ENCODE measurements at places on chromosomes 3 and 15.

GRCh38 chr3:69419276-69419675, 33.4 kb upstream of the FRMD4B start:
- no peak for DNase-seq

DNA sequence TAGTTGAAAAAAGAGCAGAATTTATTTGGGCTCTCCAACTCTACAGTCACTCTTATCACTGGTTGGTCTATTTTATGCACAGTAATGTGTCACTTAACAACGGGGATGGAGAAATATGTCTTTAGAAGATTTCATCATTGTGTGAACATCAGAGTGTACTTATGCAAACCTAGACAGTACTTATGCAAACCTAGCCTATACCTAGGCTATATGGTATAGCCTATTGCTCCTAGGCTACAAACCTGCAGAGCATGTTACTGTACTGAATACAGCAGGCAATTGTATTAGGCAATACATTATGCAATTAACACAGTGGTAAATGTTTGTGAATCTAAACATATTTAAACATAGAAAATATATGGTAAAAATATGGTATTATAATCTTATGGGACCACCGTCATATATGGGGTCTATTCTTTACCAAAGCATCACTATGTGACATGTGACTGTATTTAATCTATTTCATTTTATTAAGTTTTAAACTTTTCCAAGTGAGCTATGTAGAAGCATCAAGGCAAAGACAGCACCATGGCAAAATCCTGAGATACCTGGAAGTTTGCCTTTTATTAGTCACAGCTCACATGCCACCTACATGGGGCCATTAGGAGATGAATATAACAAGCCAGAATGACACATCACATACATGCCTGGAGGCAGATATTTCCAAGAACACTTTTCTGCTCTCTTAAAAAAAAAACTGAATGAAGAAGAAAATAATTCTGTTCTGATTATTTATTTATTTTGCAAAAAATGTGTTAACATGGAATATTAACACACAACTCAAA, 537.4 kb downstream of the TUSC7 start:
- DNase-seq, result no peak

DNA sequence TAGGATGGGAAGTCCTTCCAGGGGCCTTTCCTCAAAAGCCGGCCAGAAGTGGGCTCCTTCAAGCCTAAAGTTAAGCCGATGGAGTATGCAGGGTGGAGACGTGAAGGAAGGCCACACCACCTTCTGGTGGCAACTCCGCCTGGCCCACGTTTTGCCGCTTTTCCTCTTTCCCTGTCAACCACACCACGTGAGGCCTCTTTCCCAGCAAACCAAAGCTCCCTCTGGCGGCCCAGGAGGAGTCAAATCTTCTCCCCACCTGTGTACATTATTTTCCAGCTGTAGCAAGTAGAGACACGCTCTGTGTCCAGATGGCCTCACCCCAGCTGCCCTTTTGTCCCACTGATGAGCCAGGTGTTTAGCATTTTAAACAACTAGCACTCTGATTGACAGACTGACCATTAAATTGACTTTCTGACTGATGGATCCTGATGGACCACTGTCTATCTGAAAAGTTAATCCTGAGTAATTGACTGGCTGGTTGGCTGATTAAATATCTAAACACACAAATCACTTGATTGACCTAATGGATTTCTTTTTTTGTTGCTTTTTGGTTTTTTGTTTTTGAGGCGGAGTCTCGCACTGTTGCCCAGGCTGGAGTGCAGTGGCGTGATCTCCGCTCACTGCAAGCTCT, 59.6 kb upstream of the ZBTB38 start:
- no peak for DNase-seq

GRCh38 chr3:162777118-162777517, 1280.5 kb downstream of the OTOL1 start:
- no peak for DNase-seq

DNA sequence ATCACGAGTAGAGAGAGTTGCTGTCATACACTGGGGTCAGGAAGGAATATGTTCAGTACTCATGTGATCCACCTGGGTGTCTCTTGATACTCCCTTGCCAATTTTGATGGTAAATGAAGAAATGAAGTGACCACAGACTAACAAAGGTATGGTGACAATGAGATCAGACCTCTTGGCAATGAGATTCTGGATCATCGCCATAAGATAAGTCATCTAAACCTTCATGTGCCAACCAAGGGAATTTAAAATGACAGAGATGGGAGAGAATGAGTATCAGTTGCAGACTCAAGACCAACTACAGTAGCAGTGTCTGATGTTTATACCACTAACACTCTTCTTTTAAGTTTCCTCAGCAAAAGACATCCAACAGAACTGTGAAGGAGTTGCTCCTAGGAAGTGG, 601.0 kb downstream of the MECOM start:
- no peak for DNase-seq

DNA sequence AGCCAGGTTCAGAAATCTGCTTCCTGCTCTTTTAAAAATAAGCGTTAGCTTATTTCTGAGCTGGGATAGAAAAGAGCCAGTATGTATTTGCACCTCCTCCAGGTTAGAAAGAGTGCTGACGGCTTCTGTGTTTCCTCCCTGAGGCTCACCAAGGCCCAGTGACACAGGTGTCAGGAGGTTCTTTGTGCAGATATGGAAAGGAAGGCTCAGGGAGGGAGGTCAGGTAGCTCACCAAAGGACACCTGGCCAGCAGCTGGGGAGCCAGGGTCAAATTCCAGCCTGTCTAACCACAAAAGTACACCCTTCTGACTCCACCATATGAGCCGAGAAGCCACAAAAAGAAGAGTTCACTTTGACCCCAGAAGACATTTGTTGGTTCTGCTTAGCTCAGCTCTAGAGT, 201.0 kb upstream of the WNT5A start:
- DNase-seq, result no peak

DNA sequence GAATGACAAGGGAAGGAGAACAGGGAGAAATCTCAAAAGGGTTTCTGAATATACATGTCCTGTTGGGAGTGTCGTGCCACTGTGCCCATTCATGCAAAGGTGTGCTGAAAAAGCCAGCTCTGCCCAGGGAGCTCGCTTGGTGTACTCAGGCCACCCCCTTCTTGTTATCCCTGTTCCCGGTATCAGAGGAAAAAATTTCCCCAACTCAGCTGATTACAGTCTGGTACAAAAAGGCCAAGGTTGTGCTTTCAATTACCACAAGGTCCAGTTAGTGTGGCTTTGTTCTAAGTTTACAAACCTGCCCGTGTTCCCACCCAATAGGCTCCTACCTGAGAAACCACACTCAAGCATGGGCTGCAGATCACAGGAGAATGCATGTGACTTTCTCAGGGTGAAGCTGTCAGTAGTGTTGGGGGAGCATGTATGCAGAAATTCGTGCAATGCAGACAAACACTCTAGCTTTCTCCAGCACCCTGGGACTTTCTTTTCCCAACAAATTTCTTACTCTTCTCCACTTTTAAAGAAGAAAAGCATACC, 648.5 kb downstream of the NR2F2 start:
- DNase-seq, result no peak

Measured in GOT3 (cell line).